ENCODE measurements at places on chromosomes 11 and 22. TPM values are rescaled to one million over a fixed set of nuclear protein-coding genes. Genes with fewer than 3 reads are reported as not detected.

PES1 gene
- 45.3 TPM for total RNA-seq

MS4A3 gene
- total RNA-seq = not detected

GLB1L2 gene
- total RNA-seq = 6.6 TPM

ANKRD42 gene
- total RNA-seq = 17.0 TPM

LMO1 gene
- total RNA-seq = not detected

CSRP3 gene
- total RNA-seq = not detected

RHBDD3 gene
- 31.8 TPM for total RNA-seq

OR52I1 gene
- total RNA-seq = not detected

PLAAT2 gene
- total RNA-seq = 2.0 TPM

IGSF22 gene
- total RNA-seq = 0.66 TPM

CNGA4 gene
- total RNA-seq = 0.29 TPM

BATF2 gene
- total RNA-seq = 0.64 TPM

AP5B1 gene
- total RNA-seq = 17.6 TPM

LARGE2 gene
- 6.3 TPM for total RNA-seq

GRCh38 chr11:124935548-124936514 is at the start of gene HEPACAM:
TSS of gene HEPACAM (minus strand) at chr11:124936047. CDS start at chr11:124936006, 41 bp downstream.
- no peak within 1 kb of the TSS for H3K4me3 ChIP-seq
- H3K27ac ChIP-seq = no peak within 1 kb of the TSS
- H3K27me3 ChIP-seq = no peaks in the 10 kb centered on the region
- no peaks in the 10 kb centered on the region for H3K4me1 ChIP-seq

GRCh38 chr11:27757953-27758352 is 57.7 kb upstream of the BDNF start:
- DNase-seq = no peak
- H3K4me1 ChIP-seq = no peaks in the 10 kb centered on the region
- H3K4me3 ChIP-seq = no peak overlapping the region
- no peaks in the 10 kb centered on the region for H3K27me3 ChIP-seq

DNA sequence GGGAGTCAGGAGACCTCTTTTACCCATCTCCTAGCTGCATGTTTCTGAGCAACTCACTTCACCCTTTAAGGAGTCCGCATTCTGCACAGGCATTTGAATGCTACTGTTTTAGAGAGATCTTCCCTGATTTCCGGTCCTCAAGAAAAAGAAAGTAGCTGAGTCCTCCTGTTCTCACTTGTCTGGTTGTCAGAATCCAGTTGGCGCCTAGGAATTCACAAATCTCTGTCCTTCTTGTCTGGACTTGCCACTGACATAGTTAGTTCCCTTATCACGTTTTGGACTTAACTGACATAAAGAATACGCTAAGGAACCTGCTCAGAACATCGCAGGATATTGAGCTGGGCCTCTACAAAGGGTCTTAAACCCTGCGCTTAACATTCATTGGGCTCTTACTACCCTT is 61.3 kb upstream of the OR5P2 start:
- no peaks in the 10 kb centered on the region for H3K27me3 ChIP-seq
- no peaks in the 10 kb centered on the region for H3K36me3 ChIP-seq
- no peak overlapping the region for H3K4me3 ChIP-seq
- H3K4me1 ChIP-seq = no peaks in the 10 kb centered on the region
- no peak for DNase-seq

DNA sequence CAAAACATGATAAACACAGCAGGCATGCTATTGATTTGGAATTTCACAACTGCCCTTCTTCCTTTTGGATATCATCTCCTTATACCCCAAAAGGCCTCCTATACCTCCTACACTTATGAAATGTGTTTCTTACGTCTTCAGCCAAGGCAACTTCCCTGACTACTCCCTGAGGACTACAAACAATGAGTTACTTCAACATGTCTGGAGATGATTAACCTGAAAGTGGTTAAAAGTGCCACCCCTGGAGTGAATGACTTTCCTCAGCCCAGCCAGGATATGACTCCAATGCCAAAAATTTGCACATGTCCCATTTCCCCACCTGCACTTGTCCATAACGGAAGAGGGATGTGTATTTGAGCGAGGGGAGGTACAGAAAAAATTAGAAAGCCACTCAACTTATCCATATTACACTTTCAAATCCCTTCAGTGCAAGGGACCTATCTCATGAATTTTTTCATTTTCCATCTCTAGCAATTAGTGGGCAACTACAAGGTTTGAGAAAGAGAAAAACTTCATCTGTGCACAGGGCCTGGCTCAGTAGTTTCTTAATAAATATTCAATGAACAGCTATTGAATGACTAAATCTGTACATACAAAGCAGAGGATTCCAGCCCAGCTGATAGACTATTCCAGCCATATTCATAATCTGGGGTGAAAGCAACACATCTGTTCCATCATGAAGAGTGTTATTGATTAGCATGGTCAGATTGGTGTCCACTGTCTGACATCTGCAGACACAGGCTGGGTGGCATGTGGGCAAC is 36.8 kb downstream of the KIRREL3 start:
- H3K36me3 ChIP-seq = no peaks in the 10 kb centered on the region
- no peaks in the 10 kb centered on the region for H3K4me1 ChIP-seq
- no peak overlapping the region for H3K27ac ChIP-seq

DNA sequence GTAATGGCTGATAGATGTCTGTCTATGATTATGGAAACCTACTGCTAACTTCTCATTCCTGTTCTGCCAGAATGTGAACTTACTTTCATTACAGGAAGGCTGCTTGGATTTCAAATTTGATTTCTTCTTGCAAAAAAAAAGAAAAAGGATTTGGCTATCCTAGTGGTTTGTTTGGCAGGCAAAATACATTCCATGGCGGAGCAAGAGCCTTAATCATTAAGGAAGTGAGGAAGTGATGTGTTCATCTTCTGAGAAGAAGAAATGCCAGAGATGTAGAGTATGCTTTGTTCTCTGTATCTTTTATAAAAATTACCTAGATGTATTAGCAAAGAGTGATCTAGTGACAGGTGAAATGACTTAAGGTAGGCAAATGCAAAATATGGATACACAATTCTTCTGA is 356.3 kb downstream of the SOX6 start:
- no peaks in the 10 kb centered on the region for H3K4me1 ChIP-seq
- no peaks in the 10 kb centered on the region for H3K36me3 ChIP-seq
- no peaks in the 10 kb centered on the region for H3K27me3 ChIP-seq
- H3K27ac ChIP-seq = no peak overlapping the region
- no peak for DNase-seq

DNA sequence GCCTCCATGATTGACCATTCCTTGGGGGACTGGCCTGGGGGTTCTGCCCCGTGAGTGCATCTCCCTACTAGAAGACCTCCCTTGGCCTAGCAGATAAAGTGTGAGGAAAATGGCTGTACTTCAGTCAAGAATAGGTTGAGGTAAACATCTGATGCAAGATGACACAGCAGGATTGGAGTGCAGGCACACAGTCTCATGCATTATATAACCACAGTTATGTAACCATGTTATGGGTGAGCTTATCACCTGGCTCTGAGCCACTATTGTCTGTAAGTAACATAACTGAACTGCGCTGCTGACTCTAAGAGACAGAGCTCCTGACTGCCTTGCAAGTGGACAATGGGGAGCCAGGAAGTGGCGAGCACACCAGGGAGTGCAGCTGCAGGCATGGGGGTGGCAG is 378.7 kb upstream of the ANO5 start:
- no peak for DNase-seq
- H3K27me3 ChIP-seq = no peaks in the 10 kb centered on the region
- no peak overlapping the region for H3K27ac ChIP-seq

DNA sequence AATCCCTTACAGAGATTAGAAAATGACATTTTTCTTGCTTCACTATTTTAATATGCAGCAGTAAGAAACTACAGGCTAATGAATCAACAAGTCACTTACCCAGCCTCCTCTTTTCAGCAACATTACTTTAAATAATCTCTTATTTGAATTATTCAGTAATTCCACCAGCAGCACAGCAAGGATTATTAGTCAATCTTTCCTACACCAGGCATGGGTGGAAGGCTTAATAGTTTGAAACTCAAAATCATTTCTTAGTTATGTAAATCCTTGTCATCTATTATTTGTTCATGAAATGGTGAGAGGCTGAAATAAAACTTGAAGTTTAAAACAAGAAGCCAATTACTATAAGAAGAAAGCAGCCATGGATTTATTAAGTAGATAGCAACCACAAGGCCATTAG is 530.5 kb downstream of the KCNA4 start:
- DNase-seq = no peak
- no peaks in the 10 kb centered on the region for H3K27me3 ChIP-seq
- no peaks in the 10 kb centered on the region for H3K36me3 ChIP-seq
- no peak overlapping the region for H3K4me3 ChIP-seq

- H3K4me1 ChIP-seq = no peaks in the 10 kb centered on the region
- no peak overlapping the region for H3K4me3 ChIP-seq
- H3K27me3 ChIP-seq = no peaks in the 10 kb centered on the region
- no peak overlapping the region for H3K27ac ChIP-seq
- H3K36me3 ChIP-seq = no peaks in the 10 kb centered on the region
These were observed 15.1 kb upstream of the BLID start for GRCh38 chr11:122131126-122131525.

DNA sequence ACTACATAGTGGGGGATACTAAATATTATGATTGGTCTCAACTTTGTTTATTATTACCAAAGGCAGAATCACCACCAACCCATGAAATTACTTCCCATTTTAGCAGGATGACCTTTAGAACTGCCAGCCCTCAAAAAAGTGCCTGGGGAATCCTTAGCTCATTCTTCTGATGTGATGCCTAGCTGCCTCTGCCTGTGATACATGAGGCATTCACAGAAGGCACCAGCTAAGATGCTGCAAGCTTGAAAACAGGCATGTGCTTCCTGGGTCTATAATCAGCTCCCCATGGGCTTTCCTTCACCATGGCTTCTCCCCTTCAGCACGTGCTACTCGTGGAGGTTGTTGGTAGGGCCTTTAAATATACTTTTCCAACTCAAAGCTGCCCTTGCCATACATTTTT is 50.4 kb upstream of the ARHGAP20 start:
- no peak overlapping the region for H3K4me3 ChIP-seq
- no peaks in the 10 kb centered on the region for H3K36me3 ChIP-seq
- H3K27ac ChIP-seq = peak overlapping the region; percentile 64
- no peak for DNase-seq
- no peaks in the 10 kb centered on the region for H3K27me3 ChIP-seq
- H3K4me1 ChIP-seq = no peaks in the 10 kb centered on the region

- DNase-seq = no peak
- H3K36me3 ChIP-seq = no peaks in the 10 kb centered on the region
- H3K4me1 ChIP-seq = no peaks in the 10 kb centered on the region
- H3K27me3 ChIP-seq = no peaks in the 10 kb centered on the region
These were observed 196.9 kb downstream of the CSNK2A3 start for GRCh38 chr11:11155962-11156815.

DNA sequence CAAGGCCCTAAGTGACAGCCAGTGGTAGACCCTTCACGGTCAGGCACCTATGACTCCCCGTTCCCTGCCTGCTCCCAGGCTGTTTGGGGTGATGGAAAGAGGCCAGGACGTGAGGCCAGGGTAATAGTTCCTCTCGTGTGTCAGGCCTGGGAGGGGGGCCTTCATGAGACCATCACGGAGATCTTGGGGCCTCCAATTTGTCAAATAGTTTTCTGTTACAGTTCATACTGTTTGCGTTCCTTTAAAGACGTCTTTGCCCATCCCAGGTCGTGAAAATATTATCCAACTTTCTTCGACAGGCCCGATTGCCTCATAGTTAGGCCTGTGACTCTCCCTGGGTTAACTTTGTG is 62.2 kb upstream of the KCNQ1OT1 start:
- DNase-seq = no peak
- H3K27ac ChIP-seq = no peak overlapping the region
- H3K4me3 ChIP-seq = no peak overlapping the region
- no peaks in the 10 kb centered on the region for H3K4me1 ChIP-seq

GRCh38 chr22:50002791-50003190 is 9.8 kb downstream of the IL17REL start:
- no peak overlapping the region for H3K27ac ChIP-seq
- no peak overlapping the region for H3K4me3 ChIP-seq
- no peaks in the 10 kb centered on the region for H3K27me3 ChIP-seq
- no peaks in the 10 kb centered on the region for H3K4me1 ChIP-seq
- H3K36me3 ChIP-seq = no peaks in the 10 kb centered on the region

DNA sequence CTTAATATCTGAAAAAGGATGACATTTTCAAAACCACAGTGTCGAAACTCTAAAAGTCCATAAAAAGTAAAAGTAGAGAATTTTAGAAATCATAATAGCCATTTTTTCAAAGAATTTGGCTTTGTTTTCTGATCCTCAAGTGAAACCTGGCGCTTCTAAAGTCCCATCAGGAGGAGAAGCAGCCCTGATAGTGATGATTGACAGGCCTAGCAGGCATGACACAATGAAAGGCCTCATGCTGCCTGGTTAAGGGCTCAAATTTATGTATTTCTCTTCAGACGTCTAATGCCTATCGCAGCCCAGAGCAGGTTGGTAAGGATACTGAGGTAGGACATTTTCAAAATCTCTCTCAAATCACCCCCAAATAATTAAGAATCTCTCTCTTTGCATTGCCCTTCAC is 3.9 kb upstream of the DEUP1 start:
- H3K27ac ChIP-seq = no peak overlapping the region
- H3K27me3 ChIP-seq = peaks cover 2% of the 10 kb centered on the region
- no peaks in the 10 kb centered on the region for H3K4me1 ChIP-seq

- no peaks in the 10 kb centered on the region for H3K27me3 ChIP-seq
- no peaks in the 10 kb centered on the region for H3K36me3 ChIP-seq
- H3K27ac ChIP-seq = no peak overlapping the region
- no peak for DNase-seq
These were observed 568.5 kb downstream of the KCNA4 start for GRCh38 chr11:29448246-29448877.

DNA sequence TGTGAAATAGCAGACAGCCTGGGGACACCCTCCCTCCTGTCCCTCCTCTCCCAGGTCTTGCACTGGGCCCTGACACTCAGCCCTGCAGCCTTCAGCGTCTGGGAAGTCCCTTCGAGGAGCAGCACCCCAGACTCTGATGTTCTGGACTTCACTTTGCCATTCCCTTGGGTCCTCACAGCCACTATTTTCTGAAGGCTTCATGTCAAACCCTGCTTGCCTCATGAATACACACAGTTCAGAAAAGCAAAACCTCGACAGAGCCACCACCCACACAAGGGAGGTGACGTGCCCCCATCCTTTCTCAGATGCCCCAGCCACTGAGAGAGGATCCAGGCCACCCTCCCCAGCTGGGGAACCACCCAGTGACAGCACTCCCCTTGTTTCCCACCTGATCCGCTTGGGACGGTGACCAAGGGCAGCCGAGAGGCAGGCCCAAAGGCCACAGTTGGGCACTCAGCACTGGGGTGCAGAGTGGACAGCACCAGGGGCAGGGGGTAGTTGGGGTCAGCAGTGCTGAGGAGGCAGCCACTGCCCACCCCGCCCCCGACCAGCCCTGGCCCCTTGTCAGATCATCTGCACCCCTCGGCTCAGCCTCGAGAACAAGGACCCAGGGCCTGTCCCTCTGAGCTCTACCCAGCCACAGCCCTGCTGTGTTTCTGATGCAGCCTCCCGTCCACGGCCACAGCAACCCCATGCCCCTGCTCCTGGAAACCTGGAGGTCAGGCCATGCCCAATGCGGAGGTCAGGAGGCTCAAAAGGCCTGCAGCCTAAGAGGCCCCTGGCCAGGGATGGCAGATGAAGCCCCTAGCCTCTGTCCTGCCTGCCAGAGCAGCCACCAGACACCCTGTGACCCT is 3.1 kb upstream of the TNNT3 start:
- no peak overlapping the region for H3K27ac ChIP-seq
- no peaks in the 10 kb centered on the region for H3K27me3 ChIP-seq
- no peaks in the 10 kb centered on the region for H3K36me3 ChIP-seq
- H3K4me1 ChIP-seq = no peaks in the 10 kb centered on the region

- no peaks in the 10 kb centered on the region for H3K4me1 ChIP-seq
- H3K36me3 ChIP-seq = no peaks in the 10 kb centered on the region
- no peaks in the 10 kb centered on the region for H3K27me3 ChIP-seq
- no peak overlapping the region for H3K27ac ChIP-seq
- DNase-seq = no peak
- no peak overlapping the region for H3K4me3 ChIP-seq
These were observed 54.1 kb downstream of the ST3GAL4 start for GRCh38 chr11:126409620-126409985.
